ENCODE measurements at places on chromosomes 7 and 10. TPM values are rescaled to one million over a fixed set of nuclear protein-coding genes. Genes with fewer than 3 reads are reported as not detected.
A peak's percentile ranks its signal among the peaks of the same experiment; 100 is the strongest.

- no peak for DNase-seq
These were observed 97.3 kb upstream of the IKZF1 start for GRCh38 chr7:50207251-50207564.

DNA sequence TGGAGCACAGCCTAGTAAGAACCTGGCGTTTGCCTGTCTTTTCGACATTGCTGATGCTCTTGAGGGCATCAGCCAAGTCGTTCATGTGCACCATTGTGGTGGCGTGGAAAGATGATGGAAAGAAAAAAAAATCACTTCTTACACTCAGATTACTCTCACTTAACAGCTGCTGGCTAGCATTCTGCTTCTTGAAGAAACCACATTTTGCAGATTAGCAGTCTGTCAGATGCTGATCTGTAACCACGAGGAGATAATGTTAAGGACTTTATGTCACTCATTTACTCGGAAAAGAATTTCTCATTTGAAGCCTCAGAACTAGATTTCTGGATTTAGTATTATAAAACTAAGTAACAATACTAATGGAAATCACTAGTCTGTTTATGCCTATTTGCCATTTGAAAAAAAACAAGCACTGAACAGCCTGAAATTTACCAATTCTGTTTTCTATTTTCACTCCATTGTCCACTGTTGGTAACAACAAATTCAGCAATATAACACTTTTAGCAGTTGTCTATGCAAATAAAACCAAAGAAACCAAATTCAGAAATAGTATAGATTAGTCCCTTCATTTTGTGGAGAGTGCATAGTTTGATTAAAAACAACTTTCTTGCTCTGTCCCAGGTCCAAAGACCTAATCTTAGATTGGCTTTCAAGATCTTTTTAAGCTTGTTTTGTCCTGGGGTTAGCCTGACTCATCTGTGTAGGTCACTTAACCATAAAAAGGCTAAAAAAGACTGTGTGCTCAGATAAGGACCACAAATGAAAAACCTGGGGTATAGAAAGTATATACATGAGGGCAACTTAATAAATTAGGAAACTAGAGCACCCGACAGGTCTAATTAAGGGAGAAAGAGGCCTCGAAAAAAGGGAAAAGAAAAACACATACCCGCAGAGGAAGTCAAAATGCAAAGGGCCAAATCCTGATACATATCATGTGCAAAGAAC, 67.5 kb downstream of the NT5C2 start:
- no peak for DNase-seq

Gene HOXA7
- total RNA-seq: 9.1 TPM

GRCh38 chr7:132866144-132866531, 215.8 kb downstream of the CHCHD3 start:
- DNase-seq: no peak

DNA sequence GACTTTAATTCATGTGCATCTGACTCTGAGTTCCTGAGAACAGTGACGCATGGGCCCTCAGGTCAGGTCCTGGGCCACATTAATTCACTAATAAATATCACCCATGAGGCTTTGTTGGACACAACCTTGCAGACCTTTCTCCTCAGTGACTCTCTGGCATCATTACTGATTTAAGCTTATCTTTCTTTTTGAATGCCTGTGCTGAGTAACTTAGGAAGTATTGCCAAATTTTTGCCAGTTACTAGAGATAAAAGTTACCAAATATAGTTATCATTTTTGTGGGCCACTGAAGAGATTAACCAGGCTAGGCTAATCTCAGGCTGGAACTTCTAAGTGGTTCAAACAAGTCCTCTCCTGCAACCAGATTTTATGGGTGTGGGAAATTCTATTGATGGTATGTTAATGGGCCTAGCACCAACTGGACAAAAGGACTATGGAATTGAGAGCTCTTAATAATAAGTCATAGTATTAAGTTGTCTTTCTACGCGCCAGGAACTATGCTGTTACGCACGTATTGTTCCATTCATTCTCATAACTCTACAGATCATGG, 28.8 kb upstream of the PRTFDC1 start:
- DNase-seq: peak; percentile 64

DNA sequence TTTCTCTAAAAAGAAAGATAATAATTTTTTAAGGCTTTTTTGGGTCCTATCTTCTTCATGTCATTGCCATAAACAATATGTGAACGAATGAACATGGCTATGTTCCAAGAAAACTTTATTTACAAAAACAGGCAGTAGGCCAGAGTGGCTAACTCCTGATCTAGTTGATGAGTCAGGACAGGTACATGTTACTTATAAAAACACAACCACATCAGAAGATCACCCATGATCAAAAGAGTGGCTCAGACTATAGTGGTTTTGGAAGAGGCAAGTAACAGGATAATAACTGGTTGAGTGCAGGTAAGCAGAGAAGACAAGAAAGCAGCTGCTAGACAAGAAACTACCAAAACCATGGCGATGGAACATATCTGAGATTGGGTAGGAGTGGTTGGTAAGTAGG, 468.7 kb downstream of the KCNMA1 start:
- DNase-seq: no peak

DNA sequence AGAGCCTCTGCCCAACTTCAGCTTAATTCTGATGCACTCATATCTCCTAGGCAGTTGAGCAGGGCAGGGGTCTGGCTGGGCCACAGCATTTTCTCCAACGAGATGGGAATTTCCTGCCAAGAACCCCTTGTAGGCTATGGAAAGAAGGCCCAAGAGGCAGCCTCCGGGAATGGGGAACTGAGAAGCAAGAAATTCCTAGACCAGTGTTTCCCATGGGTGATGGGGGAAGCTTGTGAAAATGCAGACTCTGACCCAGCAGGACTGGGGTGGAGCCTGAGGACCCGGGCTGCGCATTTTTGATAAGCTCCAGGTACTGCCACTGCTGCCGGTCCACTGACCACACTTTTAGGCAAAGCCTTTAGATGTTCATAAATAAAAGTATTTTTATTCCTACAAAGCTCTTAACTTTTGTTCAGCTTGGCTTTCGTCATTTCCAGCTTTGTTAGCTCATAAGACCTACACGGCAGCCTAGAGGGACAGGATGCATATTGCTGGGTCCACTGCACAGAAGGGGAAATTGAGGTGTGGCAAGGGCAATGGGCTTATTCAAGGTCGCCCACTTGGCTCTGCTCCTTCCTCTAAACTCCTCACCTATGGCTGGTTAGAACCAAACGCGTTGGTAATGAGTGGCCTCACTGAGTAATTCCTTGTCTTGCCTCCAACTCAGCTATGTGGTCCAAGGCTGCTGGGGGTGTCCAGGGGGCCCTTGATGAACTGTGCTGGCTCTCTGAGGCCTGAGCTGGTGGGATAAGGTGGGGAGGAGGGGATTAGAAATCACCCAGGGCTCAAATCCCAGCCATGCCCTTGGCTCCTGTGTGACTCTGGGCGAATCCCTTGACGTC, 29.5 kb downstream of the ZCCHC24 start:
- peak; percentile 9 for DNase-seq

DNA sequence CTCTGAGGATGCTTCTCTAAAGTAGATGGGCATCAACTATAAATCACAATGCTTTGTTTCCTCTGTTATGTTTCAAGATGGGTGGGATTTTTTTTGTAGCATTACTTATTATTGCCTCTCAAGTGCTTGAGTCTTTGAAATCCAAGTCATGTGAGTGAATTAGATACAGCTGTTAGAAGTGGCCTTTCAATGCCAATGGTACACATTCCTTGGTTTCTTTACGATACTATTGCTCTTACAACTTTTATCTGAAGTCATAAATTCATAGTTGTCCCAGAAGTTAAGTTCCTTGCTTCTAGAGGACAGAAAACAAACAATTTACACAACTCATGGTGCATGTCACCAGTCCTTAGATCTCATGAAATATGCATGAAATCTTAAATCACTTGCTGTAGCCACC, 15.5 kb downstream of the CFTR start:
- DNase-seq: no peak

DNA sequence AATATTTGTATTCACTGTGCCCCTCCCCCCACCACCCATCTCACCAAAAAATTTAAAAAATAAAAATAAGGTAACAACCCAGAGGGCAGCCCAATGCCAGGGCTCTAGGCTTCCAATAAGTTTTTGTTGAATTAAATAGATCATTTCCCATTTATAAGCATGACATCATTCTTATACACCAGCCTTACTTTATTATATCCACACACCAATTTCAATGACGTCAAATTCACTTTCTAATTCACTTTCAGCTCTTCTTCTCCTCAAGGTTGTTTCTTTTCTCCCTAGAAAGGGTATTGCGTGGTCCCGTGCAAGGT, 1.2 kb upstream of the DKK1 start:
- DNase-seq: no peak

Gene GPR85
- 1.0 TPM for total RNA-seq

DNA sequence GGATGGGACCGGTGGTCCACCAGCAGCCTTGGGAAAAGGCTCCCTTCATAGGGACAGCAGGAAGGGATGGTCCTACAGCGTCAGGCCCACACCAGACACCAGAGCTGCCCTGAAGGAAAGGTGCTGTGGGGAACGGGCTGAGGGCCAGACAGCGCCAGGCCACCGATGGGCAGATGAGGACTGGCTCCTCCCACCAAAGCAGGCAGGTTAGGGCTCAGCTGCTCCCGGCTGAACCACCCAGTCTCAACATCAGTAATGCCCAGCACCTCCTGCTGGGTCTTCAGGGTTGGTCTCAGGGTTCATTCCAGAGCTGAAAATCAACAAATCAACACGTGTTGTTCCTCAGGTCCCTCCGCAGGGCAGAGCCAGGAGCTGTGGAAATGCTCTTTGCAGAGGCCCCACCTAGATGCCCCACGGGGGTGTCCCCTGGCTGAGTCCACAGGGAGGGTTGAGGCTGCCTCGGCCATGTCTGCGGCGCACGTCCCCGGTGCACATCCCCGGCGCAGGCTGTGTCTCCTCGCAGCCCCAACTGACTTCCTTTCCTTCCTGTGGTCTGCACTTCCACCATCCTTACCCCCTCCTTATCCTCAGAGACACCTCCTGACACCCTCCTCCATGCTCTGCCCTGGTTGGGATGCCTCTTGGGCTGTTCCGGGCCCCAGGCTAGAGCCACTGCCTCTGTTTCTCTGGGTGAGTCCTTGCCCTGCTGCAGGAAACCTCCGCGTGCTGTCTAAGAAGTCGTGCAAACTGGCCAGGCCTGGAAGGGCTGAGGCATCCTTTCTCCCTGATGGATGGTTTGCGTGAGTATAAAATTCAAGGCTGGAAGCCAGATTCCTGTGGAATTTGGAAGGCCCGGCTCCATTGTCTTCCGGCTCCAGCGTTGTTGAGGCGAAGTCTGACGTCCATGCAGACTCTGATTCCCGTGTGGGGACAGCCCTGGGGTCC, 32.8 kb upstream of the CFAP46 start:
- DNase-seq: no peak

Gene PCLO
- total RNA-seq: 0.26 TPM

DNA sequence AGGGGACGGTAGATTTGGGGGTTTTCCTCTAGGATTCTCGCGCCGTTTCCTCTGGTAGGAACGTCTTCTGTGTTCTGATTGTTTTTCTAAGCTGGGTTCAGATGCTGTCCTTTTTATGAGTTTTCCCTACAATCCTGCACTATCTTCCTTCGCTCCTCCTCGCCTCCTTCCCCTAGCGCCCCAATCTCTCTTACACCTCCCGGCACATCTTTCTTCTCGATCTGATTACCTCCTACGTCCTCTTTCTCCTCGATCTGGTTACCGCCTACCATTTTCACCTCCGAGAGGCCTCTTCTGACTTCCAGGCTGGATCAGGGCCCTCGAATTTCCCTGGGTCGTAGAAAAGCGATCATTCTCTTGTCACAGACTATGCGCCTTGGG, 413 bp downstream of the BUD31 start:
- DNase-seq: no peak

DNA sequence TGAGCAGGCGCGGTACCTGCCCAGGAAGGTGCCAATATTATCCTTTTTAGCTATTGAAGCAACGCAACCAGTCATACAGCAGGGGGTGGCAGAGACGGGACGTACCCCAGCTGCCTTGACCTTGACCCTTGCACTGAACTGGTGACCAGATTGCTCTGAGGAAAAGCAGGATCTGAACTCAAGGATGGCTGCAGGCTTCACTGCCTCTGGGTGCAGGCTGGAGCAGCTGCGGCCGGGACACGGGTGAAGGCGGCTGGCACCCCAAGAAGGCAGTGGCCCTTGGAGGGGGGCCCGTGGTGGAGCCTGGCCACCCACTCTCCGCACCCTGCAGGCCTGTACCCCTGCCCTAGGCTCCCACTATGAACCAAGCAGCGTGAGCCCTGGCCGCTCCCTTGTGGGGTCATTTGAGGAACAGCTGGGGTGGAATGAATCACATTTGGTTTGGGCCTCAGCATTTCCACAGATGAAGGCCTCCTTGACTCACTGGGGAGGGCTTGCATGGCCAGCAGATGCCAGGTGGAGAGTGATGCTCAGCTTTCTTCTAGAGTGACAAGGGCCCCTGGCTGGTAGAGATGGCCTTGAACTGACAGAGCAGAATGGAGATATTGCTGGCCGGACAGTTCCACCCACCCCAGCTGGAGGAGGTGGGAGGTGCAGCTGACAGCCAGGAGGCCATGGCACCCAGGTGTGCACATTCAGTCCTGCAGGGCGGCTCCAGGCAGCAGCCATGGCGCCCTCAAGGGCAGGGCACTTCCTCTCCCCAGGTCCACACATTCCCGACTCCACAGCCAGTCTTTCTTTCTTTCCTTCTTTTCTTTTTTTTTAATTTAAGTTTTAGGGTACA, 218.7 kb downstream of the WDR37 start:
- DNase-seq: no peak

- no peak for DNase-seq
These were observed 28.2 kb upstream of the ZPBP start for GRCh38 chr7:50121286-50121685.

Gene FAM180A
- not detected for total RNA-seq

- DNase-seq: no peak
These were observed 265.5 kb downstream of the KCNMA1 start for GRCh38 chr10:77371848-77372799.

GRCh38 chr7:44473295-44473694, 17.2 kb downstream of the NUDCD3 start:
- DNase-seq: no peak

GRCh38 chr10:35456153-35456720, 119.9 kb downstream of the CCNY start:
- no peak for DNase-seq

DNA sequence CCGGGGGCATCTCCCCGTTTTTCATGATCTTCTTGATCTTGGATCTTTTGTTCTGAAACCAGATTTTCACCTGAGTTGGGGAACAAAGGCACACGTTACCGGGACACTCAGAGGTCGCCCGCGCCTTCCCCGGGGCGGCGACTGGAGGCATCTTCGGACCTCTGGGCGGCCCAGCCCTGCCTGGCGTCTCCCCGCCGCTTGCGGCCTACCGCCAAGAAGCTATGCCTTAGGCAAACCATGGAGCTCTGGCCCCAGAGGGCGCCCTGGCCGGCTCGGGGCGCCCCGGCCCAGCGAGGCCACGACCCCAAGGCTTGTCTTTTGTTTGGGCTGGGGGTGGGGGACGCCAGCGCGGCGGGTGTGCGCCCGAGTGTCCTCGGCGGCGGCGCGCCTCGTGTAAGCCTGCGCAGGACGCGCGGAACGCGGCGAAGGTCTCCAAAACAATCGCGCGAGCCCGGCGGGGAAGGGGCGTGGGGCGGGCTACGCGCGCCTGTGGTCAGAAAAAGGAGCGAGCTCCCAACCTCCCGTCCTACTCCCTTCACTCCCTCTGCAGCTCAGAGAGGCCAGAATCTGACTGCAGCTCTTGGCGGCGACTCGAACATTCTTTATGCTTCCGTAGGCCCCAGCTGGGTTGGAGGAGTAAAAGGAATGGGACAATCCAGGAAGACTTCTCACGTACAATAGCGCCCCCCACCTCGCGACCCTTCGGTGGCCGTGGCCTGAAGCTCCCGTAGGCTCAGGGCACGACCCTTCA, 3.5 kb downstream of the DLX5 start:
- no peak for DNase-seq

Gene TCAF2
- total RNA-seq: 1.5 TPM

- DNase-seq: no peak
These were observed 190.3 kb downstream of the TWIST1 start for GRCh38 chr7:18927134-18927533.

Gene RBP4
- not detected for total RNA-seq

Gene NPSR1
- total RNA-seq: not detected
